ENCODE measurements at places on chromosomes 16 and 17.

- ATAC-seq, result peak; percentile 65
Measured at GRCh38 chr17:39270923-39271322, 45.2 kb upstream of the STAC2 start.

DNA sequence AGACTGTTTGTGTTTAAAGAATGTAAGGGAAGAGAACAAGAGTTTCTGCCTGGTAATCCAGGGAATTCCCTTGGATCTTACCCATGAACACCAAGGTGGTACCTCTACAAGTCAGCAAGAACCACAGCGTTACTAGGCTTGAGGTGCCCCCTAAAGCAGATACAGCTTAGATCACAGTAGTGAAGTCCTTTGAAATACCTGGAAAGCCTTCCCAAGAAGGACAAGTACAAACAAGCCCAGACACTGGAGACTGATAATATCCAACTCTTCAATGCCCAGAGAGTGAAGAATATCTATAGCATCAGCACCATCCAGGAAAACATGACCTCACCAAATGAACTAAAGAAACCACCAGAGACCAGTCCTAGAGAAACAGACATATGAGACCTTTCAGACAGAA lies 3.8 kb upstream of the APPBP2 start:
- ATAC-seq, result no peak

DNA sequence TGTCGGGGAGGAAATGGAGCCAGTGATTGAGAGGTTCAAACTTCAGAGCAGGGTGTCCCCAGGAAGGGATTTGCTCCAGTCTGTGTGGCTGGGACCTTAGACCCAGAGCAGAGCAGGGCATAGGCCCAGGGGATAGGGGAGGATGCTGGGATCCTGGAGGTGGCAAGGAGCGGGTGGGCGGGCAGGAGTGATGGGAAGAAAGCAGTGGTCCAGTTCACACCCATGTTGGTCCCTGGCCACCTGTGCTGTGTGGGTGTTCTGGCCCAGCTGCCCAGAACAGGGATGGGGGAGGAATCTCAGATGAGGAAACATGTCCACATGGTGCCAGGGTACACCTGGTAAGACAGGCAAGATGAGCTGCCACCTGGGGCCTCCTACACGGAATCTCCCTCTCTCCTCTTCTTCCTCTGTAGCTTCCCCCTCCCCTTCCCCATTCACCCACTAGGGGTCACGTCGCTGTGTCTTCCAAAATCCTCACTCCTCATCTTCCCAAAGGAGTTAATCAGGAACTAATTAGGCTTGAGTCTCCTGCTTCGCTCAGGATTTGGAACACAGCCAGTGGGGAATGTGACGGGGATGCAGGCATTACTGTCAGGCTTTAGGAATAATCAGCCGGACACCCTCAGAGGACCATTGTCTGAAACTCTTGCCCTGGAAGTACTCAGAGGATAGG lies 2.3 kb downstream of the BEAN1 start:
- no peak for ATAC-seq

- peak; percentile 71 for ATAC-seq
Measured at GRCh38 chr16:67652578-67653127, 7.4 kb downstream of the ACD start.

DNA sequence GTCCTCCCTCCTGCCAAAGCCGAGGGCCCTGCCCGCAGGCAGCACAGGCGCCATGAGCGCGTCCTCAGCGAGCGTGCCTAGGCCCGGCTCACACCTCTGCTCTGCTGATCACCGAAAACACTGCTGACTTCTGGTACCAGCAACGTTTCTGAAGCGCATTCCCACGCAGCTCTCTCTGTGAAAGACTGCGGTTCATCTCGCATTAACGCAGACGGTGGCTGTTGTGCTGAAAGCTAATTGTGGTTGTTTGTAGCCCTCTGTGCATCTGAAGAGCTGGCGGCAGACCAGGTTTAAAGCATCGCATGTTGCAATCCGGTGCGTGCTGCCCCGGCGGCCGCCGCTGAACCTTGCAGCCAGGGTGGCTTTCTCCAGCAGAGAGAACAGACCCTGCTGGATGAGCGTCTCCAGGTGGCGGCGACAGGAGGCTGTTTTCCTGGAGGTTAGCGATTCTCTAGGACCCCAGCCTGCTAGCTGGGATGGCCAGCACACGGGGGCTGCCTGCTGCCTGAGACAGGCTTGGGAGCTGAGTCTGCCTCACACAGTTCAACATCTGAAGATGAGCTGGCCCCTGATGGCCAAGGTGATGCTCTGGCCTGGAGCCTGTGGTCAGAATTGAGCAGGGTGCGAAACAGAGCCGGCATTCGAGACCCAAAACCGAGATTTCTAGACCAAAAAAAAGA lies 49.8 kb upstream of the CHMP6 start:
- ATAC-seq, result no peak

- no peak for ATAC-seq
Measured at GRCh38 chr16:6499413-6499812, 833.2 kb upstream of the RBFOX1 start.

GRCh38 chr16:84617041-84617790 lies 662 bp downstream of the COTL1 start:
- ATAC-seq, result peak; percentile 19

DNA sequence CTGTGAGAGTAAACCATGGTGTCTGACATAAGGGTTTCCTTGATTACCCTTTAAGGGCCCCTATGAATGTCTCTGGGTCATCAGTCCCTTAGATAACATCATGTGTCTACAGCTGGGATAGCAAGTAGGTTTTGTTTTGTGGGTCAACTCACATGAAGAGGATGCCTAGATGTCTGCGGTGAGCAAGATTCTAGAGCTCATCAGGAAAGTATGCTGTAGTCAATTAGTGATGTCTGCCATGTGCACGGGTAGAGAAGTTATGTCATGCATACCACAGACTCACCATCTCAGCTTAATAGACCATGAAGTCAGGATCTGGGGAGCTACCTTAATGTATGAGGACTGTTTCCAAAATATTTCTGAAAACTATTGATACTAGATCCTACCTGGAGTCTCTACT lies 57.5 kb downstream of the CDH13 start:
- no peak for ATAC-seq

GRCh38 chr16:85028685-85029407 lies 1.3 kb downstream of the KIAA0513 start:
- ATAC-seq, result no peak

DNA sequence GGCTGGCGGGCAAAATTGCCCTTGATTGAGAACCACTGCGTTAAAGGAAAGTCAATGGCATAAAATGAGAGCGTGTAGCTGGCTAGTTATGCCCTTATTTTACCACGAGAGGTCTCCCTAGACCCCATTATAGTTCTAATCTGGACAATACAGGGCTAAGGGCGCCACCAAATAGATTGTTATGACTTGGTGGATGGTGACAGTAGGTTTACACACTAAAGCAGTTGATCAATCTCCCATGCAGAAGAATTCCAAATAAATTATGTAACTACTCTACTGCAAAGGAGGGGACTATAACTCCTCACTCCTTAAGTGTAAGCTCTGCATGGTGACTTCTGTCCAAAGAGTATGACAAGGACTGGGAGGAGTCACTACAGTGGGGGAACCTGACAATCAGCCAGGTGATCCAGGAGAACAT lies 20.4 kb upstream of the YPEL2 start:
- peak; percentile 93 for ATAC-seq

GRCh38 chr16:88999457-89000206 lies 22.6 kb upstream of the CBFA2T3 start:
- no peak for ATAC-seq

GRCh38 chr16:35140293-35140986 lies 1681.0 kb downstream of the TP53TG3F start:
- no peak for ATAC-seq

DNA sequence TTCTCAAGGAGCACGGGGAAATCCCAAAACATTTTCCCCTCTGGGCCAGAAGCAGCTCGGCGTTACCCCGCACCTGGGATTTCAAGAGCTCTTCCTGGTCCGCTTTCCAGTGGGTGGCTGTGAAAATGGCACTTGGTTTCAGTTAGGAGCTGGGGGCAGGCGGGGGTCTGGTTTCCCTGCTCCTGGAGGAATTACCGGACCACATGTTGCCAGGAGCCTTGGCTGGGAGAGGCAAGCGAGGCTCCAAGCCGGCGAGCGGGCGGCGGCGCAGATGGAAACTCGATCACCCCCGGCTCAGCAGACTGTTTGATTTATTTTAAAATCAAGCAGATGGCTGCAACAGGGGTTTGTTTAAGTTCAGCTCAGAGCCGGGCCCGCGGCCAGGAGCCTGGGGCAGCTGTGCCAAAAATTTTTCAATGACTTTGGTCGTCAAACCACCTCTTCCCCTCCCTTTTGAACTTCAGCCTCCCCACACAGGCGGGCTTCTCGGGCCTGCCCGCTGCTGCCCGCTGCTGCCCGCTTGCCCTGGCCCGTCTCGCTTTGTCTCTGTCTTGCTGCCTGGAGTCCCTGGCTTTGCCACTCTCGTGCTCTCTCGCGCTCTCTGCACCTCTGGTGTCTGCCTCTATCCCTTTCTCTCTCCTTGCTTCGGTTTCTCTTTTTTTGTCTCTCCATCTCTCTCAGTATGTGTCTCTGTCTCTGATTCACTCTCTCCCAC lies 108.0 kb upstream of the CIBAR2 start:
- peak; percentile 45 for ATAC-seq

GRCh38 chr17:45247429-45248131 lies 14.3 kb downstream of the SPATA32 start:
- peak; percentile 88 for ATAC-seq

DNA sequence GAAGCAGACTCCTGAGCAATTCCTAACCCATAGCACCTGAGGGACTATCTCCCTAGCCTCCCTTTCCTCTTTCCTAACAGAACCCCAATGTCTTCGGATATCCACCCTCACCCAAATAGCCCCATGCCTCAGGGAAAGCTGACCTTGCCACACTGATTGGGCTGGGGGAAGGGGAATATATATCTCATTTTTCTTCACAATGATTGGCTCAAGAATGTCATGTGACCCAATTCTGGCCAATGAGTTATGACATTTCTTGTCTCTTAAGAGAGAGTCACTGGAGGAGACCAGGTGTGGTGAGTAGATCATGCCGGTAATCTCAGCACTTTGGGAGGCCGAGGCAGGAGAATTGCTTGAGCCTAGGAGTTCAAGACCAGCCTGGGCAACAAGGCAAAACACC lies 71.9 kb upstream of the NLK start:
- no peak for ATAC-seq

- ATAC-seq, result no peak
Measured at GRCh38 chr16:48810803-48811453, 200.9 kb upstream of the N4BP1 start.

GRCh38 chr16:17585449-17586074 lies 114.8 kb upstream of the XYLT1 start:
- no peak for ATAC-seq

- ATAC-seq, result no peak
Measured at GRCh38 chr17:69732272-69732918, 317.9 kb downstream of the MAP2K6 start.

DNA sequence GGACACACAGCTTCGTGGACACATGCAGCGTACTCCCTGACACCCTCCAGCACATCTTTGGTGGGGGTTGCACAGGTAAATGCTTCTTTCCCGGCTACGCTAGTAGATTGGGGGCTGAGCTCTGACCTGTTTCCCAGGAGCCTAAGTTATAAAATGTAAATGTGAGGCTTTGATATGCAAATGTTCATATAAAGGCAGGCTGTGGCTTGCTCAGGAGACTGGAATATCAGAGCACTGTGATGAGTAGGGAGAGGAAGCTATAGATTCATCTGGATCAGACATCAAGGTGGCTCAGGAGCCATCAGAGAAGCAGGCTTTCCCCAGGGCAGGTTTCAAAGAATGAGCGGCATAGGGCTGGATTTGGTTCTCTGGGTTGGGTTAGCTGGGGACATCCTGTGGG lies 3.4 kb upstream of the ETV4 start:
- ATAC-seq, result no peak

GRCh38 chr17:44909681-44910144 lies 5.6 kb downstream of the GFAP start:
- no peak for ATAC-seq

DNA sequence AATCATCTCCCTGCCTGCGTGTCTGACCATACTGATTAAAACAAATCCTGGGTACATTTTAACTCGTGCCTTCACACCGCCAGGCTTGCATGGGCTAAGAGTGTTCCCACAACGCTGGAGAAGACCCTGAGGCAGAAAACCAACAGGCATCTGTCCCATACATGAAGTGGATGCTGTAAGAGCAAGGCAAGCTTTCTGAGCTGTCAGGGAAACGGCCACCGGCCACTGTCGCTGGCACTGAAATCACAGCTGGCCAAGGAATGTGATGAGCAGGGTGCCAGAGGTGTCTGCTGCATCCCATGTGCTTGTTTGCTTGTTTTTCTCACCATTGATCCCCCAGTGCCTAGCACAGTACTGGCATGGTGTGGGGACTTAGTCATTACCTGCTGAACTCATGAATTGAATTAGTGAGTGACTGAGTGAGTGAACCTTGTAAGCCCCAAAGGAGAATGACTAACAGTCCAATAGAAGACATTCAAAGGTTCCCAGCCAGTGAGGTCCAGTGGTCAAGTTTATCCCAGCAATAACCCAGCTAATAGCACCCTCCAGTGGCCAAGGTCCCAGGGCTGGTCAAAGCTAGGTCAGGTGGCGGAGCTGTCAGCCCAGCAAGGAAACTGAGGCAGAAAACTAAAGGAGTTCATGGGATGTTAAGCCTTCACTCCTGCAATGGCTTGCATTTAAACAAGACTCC lies 92.7 kb upstream of the CDH5 start:
- no peak for ATAC-seq

DNA sequence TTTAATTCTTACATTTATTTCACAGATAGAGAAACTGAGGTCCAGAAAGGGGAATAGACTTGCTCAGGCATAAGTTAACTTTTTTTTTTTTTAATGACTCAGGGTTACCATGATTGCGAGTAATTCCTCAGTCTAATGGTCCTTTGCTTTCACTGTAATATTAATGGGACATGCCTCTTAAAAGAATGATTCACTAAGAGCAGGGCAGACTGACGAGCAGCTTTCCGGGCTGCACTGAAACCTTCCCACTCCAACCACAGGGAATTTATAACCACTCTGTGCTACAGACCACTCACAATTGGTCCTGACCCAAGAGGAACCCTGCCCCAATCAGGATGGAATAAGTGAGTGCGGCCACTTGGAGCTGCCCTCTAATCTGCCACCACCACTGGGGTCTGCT lies 5.7 kb downstream of the HOXB2 start:
- ATAC-seq, result no peak

DNA sequence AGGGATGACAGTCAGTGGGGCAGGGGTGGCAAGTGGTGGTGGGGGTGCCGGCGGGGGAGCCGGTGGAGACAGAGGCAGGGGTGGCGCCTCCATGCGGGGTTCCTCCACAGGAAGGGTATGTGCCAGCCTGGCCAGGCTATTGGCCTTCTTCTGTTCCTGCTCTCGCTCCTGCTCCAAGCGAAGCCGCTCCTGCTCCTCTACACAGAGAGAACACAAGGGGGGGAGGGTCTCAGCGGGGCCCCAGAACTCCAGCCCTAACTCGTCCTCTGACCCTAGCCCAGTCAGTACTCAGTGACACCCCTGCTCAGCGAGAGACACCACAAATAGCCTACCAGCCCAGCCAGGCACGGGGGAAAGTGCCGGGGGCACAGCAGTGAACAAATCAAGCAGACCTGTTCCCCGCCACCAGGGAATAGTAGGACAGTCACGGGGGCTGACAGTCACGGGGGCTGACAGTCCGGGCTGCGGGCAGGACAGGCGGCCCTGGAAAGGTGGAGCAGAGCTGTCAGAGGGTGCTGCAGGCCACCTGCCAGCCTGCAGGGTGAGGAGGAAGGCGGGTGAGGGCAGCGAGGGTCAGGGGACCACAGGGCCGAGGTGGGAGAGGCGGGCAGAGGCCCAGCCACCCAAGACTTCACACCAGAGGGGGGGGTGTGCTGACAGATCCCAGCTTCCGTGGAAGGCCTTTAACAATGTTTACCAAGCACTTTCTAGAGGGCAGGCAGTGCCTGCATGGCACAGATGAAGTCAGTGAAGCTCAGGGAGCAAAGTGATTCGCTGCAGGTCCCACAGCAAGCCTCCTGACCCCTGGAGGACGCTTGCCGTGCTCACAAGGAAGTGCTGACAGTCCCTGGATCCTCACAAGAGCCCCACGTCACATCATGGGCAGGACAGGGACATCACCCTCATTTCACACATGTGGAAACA lies 5.3 kb downstream of the MNT start:
- ATAC-seq, result no peak
